ENCODE measurements at places on chromosomes 5 and 9.

- peak; percentile 81 for DNase-seq
These were observed 525 bp upstream of the AK3 start for GRCh38 chr9:4741365-4742089.

GRCh38 chr9:69093471-69094103 lies 58.0 kb downstream of the FXN start:
- DNase-seq: no peak

DNA sequence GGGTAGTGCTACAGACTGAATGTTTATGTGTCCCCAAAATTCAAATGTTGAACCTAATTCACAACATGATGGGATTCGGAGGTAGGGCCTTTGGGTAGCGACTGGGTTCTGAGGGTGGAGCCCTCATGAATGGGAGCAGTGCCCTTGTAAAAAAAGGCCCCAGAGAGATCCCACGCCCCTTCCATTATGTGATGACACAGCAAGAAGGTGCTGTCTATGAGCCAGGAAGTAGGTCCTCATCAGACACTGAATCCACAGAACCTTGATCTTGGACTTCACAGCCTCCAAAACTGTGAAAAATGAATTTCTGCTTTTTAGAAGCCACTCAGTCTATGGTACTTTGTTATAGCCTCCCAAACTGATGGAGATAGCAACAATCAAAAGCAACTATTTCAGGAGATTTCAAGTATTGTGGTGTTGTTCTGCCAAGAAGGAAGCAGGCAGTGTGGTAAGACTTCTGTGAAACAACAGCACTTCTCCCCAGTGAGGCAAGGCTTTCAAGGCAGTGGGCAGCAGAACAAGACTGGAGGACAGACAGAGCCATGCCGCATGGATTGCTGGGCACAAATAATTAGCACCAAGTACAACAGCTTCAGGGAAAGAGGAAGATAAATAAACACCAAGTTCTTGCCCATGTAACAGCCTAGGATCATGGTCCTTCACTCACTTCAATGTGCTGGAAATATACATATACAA lies 76.1 kb downstream of the OR2K2 start:
- DNase-seq: no peak

GRCh38 chr9:137115394-137116026 lies 977 bp upstream of the DPP7 start:
- DNase-seq: peak; percentile 54

DNA sequence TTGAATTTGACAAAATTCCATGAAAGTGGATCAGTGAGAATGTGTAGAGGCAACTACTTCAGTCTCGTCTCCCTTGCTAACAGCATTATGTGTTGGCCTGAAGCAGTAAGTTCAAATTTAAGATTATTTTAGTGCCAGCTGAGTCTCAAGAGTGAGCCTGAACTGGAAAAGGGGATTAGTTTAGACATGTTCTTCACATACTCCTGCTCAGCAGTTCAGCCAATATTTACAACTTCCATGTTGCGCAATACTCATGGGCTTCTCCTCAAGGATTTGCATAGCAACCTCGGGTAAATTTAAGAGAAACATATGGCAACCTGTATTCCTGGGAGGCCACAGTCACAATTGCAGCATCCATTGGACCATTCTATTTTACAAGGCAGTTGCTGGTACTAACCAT lies 553.8 kb downstream of the PTPRD start:
- no peak for DNase-seq

DNA sequence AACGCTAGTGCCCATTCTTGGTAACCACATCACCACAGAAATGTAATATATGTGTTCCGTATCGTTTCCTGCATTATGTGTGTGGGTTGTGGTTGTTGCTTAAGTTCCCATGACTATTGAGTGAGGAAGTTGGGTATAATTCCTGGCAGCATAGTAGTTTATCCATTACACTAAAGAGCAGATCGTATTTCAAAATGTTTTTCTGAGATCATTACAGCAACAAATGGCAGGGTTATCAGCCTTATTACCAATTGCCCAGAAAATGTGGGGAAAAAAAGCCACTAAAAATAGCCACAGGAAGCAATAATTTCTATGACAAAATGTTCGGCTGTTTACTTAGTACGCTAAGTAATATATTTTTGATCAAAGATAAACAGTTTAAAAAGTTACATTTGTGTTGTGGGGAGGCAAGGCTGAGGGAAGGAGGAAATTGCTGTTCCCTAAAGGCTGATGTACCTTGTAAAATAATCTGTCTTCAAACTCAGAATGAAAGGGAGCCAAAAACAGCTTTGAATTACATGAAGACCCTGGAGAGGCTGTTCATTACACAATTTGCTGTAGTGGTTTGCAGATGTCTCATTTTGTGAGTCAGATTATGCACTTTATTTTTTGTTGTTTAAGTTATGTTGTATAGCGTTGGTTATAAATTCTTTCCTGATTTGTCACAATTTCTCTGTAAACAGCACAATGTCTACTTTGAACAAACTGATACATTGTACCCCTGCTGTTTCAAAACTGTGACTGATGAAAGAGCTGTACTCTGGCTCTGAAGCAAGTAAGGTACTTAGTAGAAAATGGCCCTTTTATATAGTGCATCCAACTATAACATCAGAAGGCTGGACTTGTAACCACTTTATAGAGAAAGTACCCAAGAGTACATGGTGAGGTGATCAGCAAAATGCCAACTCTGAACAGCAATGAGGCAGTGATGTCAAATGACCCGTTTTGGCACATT lies 1028.5 kb downstream of the NR2F1-AS1 start:
- DNase-seq: no peak

- no peak for DNase-seq
These were observed 44.1 kb upstream of the KCNN2 start for GRCh38 chr5:114317751-114318150.

GRCh38 chr9:70415476-70415875 lies 1.0 kb upstream of the KLF9 start:
- DNase-seq: no peak

DNA sequence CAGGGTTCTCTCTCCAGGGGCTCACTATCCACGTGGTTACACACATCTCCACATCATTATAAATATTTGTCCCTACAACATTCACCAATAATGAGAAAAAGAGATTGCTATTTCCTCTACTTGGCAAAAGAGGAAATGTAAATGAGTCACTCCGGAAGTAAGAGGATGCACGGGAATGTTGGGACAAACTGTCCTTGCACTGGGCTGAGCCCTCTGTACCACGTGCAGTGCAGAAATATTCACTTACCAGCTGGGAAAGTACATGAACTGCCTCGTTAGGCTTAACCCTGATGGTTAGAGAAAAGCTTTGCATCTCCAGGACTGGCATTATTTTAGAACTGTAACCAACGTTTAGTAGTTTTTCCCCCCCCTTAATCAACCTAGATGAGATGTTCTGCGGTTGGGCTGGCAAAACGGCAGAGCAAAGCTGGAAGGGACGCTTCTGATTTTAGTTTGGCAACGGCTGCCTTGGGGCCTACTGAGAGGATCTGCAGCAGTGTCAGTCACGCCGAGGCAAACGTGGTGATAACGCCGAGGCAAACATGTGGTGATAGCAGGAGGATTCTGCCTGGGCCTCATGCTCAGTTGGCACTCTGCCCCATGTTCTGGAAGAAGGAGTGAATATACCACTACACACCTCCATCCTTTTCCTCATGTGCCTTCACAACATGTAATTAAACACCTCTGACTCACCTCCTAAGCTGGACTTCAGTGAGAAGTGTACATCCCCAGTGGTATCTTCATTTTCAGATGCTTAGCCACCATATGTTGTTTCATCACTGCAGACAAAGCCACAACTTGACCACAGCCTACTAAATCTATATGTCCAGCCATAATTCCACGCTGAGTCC lies 661.4 kb upstream of the KLF4 start:
- peak; percentile 60 for DNase-seq

DNA sequence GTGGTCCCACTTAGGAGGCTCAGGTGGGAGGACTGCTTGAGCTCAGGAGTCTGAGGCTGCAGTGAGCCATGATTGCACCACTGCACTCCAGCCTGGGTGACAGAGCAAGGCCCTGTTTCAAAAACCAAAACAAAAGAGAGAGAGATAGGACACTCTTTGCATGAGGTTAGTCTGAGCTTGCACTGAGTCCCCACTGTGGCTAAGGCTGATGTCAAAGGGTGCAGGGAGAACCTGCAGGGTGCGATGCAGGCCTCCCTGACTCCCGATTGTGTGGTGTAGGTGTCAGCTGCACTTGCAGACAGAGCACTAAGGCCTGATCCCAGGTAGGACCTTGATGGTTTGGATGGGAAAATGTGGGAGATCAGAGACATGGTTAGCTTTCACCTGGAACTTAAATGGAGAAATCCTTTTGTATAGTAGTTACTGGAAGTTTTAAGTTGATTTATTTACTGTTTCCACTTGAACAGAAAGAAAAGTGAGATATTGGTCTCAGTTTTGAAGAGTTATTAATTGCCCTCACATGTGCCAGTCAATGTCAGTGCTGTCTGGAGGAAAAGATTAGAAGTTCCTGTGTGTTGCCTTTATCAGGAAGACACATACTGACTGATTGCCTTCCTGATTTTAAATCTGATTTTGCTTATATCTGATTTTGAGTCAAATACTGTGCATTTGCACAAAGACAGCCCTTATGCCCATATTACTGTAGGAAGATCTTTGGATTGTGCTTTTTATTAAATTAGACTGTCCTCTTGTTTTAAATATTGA lies 260.0 kb downstream of the MAST4 start:
- no peak for DNase-seq

DNA sequence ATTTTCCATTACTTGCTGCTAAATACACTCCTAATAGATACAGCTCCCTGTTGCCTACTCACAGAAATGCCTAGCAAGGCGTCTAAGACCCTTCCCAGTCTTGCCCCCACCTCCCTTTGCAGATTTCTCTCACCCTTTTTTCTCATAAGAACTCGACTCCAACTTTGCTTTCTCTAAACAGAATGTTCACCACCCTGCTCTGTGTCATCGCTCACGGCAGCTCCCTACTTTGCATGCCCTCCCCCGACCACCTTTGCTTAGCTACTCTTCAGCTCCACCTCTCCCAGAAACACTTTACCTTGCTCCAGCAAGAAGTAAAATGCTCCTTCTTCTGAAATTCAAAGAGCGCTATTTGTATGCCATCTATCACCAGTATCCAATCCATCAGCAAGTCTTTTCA lies 15.2 kb upstream of the PPP1R2B start:
- DNase-seq: no peak

DNA sequence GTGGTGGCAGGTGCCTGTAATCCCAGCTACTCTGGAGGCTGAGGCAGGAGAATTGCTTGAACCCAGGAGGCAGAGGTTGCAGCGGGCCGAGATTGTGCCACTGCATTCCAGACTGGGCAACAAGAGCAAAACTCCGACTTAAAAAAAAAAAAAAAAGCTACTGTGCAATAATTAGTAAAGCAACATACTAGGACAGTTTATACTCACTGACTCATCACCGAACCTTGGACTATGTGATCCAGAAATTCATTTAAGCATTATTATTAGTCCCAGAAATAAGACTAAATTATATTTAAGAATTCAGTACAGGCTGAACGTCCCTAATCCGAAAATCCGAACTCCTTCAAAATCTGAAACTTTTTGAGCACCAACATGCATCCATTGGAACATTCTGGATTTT lies 37.8 kb downstream of the GOLPH3 start:
- no peak for DNase-seq

GRCh38 chr9:14400658-14400995 lies 86.7 kb upstream of the NFIB start:
- DNase-seq: peak; percentile 78

DNA sequence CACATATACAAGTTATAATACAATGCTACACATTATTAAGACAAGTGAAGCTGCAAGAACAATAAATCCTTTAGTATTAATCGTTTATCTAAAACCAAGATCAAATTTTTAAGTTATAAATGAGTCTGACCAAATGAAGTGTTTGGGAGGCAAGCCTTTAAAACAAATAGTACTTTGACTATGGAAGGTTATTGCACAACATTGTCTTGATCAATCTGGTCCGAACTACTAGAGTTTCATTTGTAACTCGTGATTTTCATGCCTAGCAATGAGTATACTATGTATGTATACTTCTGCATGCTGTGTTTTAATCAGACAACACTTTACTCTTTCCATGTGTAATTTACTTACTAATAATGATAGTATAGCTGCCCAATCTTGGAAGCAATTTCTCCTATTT lies 87.2 kb upstream of the GOLGA1 start:
- DNase-seq: no peak

- DNase-seq: no peak
These were observed 102.4 kb upstream of the SMC2 start for GRCh38 chr9:103991698-103992097.

GRCh38 chr9:89440046-89440445 lies 57.9 kb downstream of the SEMA4D start:
- DNase-seq: peak; percentile 40

DNA sequence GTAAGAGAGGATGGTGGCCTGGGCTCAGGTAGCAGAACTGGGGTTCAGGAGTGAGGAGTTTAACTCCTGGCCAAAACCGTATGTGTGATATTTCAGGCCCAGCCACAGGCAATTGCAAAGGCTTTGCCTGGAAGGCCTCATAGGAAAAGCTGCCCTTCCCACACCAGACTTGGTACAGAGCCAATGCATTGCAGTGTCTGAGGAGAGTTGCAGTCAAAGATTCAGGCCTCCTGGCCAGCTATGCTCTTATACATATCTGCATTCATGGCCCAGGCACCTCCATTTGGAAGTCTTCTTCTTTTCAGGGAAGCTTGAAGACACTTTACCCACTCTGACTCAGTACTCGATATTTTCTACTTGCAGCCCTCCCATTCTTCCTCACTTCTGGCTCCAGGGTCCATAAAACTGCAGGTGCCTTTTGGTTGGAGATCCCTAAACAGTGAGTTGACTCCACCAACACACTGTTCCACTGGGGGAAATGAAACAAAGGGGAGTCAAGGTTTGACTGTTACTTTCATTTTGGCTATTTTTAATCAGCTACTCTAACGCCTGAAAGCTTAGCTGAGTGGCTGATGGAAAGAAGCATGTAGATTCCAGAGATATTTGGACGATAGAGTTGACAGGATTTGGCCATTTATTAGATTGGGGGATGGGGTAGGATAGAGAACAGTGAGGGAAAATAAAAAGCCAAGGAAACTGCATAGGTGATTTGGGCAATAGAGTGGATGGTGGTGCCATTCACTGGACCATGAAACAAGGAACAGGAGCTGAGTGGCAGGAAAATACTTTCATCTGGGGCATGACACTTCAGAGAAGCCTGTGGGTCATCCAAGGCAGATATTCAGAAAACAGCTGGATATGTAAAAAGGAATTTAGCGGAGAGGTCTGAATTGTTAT lies 30.6 kb upstream of the IL33 start:
- peak; percentile 55 for DNase-seq

DNA sequence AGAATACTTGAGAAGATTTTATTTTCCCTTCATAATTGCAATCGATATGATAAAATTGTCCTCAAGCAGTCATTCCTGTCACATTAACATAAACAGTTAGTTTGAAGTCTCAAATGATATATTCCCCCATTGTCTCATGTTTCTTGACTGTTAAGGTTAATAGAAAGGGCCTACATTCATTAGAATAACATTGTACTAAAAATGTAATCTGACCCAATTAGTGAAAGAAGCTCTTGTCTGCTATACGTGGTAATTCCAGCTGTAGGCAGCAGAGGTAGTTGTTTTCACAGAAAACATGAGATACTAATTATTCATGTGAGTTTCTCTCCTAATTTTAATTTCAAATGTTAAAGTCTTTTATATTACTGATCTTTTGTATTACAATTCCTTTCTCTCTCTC lies 25.9 kb upstream of the AP3B1 start:
- no peak for DNase-seq

- peak; percentile 76 for DNase-seq
These were observed 614 bp upstream of the LCN6 start for GRCh38 chr9:136748666-136749611.

All from right cardiac atrium (tissue), 5 donors.